ENCODE measurements at places on chromosomes 1 and 21. TPM values are rescaled to one million over a fixed set of nuclear protein-coding genes. Genes with fewer than 3 reads are reported as not detected.

The SPRR2G gene
- not detected for total RNA-seq

The S100A2 gene
- total RNA-seq, result 0.52 TPM

The FMO5 gene
- total RNA-seq, result 1.9 TPM

The RBM34 gene
- 148 TPM for total RNA-seq

The OR1C1 gene
- total RNA-seq, result not detected

The OR2G2 gene
- not detected for total RNA-seq

The CD247 gene
- 265 TPM for total RNA-seq

The GJA8 gene
- not detected for total RNA-seq

The PTP4A2 gene
- total RNA-seq, result 269 TPM

The ZMYND12 gene
- total RNA-seq, result 1.6 TPM

Data from T-helper 17 cell (primary cell).